ENCODE measurements at places on chromosomes 12 and 14. TPM values are rescaled to one million over a fixed set of nuclear protein-coding genes. Genes with fewer than 3 reads are reported as not detected.

GRCh38 chr14:100330388-100330931 is 7.3 kb downstream of the SLC25A47 start:
- no peak for DNase-seq

COX8C gene
- total RNA-seq, result not detected

DNA sequence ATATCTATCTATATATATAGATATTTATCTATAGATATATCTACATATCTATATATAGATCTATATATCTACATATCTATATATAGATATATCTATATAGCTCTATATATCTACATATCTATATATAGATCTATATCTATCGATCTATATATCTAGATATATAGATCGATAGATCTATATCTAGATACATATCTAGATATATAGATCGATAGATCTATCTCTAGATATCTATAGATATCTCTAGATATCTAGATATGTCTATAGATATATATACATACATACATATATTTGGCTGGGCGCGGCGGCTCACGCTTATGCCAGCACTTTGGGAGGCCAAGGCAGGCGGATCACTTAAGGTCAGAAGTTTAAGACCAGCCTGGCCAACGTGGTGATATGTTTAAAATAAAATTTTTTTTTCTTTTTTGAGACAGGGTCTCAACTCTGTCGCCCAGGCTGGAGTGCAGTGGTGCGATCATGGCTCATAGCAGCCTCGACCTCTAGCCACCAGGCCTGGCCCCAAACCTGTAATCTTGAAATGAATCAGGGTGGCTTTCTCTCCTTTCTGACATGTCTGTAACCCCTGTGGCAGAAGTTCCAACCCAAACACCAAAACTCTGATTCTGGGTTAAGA is 18.1 kb downstream of the ARPC3 start:
- no peak for DNase-seq

DNA sequence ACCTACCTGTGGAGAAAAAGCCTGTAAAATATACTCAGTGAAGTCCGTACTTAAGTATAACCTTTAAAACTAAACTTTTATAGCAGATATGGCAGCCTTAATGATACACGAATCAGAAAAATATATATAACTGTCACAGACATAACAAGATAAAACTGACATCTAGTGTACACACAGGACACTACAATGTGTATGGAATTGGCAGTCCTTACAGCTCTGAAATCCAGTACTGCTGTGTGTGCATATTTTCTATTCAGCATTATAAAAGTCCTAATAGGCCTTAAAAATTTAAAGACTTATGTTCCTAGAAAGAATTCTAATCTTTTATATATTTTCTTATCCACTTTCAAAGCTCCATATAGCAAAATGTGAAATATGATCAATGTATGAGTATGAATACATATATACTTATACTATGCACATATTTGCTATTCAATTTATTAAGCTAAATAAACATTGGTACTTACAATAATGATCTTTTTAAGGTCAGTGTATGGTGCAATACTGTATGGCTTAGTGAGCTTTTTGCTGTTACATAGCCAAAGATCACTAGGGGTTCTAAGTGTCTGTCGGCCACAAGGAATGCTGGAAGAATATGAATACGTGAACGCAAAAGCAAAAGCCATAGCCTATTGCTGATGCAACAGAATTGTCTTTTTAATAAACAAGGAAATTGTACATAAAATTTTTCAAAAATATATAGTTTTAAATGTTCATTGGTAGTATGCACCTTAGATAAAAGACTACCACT is 69.2 kb downstream of the C2CD5 start:
- peak; percentile 49 for DNase-seq

DNA sequence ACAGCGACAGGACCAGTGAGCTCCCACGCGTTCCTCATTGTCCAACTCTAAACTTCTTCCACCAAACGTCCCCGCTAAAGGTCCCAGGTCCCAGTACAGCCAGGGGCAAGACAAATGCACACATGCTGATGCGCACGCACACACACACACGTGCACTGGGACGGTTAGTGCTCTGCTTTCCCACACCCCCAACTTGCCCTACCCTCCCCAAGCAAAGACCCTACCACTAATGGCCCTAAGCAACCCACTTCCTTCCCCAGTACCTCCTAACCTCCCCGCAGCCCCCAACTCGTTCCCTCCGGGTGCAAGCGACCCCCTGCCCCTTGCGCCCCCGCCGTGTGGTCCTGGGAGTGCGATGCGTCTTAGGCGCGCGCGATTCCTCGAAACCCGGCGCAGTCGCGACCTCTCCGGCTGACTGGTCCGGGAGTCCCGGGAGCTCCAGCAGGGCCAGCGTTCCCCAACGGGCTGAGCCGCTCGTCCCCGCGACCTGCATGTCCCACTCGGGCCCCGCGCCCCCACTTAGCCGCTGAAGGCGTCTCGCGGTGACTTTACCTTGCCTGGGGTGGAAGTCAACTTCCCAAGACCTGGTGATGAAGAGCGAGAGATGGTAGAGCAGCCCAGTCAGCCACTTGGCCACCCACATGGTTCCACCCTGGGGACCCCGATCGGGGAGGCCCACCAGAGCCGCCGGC is 578 bp downstream of the ADAMTS20 start:
- DNase-seq, result peak; percentile 14

GRCh38 chr14:62213516-62213915 is 451.3 kb downstream of the SNAPC1 start:
- DNase-seq, result no peak

- peak; percentile 68 for DNase-seq
Measured at GRCh38 chr12:120639771-120640721, at the start of gene CABP1. Gene CABP1 (plus strand): TSS chr12:120640626. CDS start chr12:120640686, 60 bp downstream.

DNA sequence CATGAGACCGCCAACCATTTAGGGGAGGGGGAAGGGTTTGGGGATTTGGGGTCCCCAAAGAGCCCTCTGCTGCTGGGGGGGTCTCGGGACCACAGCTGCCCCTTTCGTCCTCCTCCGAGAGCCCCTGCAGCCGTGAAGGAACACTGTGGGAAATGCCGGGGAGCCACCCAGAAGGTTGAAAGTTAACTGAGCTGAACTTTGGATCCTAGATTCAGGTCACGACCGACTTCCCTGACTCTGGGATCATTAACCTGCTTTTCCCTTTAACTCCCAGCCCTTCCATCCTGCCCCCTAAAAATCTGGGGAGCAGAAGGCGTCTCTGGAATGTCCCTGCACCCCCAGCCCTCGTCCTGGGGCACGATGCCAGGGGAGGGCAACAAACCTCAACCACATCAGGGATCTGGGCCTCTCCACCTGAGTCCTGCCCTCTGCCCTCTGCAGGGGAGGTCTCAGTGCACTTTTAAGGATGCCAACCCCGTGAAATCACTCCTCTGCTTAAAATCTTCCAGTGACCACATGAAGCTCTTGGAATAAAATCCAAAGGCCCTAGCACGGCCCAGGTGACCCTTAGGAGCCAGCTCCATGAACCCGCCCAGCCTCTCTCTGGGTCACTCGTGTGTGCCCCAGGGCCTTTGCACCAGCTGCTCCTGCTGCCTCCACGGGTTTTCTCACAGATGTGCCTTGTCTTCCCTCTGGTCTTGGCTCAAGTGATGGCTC is 95.0 kb downstream of the RFLNA start:
- no peak for DNase-seq

GRCh38 chr12:116389326-116389725 is 111.8 kb upstream of the MED13L start:
- no peak for DNase-seq
